ENCODE measurements at places on chromosomes 2 and 18.

DNA sequence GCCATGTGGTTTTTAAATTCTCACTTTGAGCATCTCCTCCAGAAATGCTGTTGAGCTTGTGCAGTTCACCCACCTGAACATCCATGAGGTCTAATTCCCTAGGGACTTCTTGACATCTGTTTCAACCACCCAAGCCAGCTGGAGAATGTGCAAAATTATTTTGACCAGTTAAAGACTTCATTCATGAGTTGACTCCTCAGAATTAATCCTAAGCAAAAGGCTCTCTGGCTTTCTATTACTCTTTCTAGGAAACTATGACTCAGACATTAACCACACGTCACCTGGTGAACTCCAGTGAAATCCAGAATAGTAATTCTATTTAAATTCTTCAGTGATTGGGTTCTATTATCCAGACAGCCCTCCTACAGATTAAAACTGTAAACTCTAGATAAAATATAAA lies 247.5 kb downstream of the NBAS start:
- DNase-seq = no peak

GRCh38 chr18:44123743-44124142 lies 556.9 kb upstream of the SETBP1 start:
- DNase-seq = no peak

GRCh38 chr18:27184115-27185024 lies 738 bp downstream of the CHST9 start:
- no peak for DNase-seq

DNA sequence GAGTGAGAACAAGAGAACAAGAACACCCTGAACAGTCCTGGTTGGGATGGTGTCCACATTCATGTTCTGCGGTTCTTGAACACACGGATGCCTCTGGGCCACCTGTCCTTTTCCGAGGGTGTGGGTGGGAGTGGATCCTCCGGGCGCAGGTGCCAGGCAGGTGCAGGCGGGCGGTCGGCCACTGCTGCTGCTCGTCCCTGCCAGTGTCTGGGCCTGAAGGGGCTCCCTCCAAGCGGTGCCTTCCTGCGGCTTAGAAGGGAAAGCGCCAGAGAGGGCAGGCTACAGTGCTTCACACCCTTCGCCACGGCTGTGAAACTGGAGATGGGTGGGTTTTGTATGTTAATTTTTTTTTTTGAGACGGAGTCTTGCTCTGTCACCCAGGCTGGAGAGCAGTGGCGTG lies 8.0 kb upstream of the D2HGDH start:
- DNase-seq = no peak

DNA sequence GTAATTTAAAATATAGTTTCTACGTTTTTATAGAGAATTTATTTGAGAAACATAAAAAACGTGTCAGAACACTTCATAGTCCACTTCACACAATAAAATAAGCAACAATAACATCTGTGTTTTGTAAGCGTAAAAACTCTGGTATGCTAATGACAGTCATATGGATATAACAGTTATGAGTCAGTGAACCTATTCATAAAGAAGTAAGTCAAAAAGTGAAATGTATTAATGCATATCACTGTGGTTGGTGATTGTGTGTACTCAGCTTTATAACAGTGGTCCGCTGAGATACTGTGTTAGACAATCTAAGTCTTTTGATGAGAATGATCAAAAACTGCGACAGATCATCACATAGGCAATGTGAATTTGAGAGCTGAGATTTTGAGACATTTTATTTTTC lies 153.2 kb downstream of the WDR7 start:
- DNase-seq = no peak

- DNase-seq = no peak
Observed at GRCh38 chr18:79380816-79381806, 14.6 kb upstream of the NFATC1 start.

- no peak for DNase-seq
Observed at GRCh38 chr2:49788300-49788699, 634.0 kb upstream of the FSHR start.

GRCh38 chr2:69563021-69563420 lies 80.5 kb downstream of the AAK1 start:
- no peak for DNase-seq

- no peak for DNase-seq
Observed at GRCh38 chr2:219408631-219409030, 9.5 kb upstream of the DES start.

GRCh38 chr2:86358957-86359356 lies 21.5 kb upstream of the REEP1 start:
- no peak for DNase-seq

DNA sequence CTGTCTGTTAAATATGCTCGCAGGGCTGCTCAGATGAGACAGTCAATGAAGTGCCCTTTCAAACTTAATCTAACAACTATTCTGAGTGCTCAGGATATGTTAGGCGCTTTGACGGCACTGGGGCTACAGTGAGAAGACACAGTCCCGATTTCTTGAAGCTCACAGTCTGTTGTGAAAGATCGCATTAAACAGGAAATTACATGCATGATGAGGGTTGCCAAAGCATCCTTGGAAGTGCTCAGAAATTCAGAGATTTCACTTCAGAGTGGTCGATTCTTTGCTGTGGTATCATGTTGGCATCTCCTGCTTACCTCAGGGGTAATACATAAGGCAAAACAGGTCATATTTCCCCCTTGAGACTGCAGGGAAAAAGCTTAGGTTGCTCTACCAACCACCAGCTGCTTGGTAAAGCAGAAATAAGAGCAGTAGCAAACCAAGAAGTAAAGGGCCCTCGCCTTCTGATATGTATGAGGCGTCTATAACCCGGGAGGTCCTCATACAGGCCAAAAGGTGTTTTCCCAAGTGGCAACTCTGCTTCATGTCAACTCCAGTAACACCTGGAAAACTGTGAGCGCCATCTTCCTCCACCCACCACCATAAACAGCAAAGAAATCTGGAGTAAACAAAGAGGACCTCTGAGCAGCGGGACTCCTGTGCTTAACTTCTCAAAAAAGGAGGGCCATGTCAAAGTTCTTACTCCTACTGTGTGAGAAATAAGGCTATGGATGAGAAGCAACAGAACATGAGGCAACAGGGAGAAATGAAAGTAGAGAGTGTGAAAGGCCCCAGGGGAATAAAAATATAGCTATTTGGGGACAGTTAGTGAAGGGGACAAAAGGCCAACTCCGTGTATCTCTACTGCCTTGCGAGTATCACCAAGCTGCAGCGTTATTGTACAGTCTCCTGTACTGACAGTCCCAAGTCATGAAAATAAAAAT lies 79.3 kb downstream of the CLHC1 start:
- no peak for DNase-seq

DNA sequence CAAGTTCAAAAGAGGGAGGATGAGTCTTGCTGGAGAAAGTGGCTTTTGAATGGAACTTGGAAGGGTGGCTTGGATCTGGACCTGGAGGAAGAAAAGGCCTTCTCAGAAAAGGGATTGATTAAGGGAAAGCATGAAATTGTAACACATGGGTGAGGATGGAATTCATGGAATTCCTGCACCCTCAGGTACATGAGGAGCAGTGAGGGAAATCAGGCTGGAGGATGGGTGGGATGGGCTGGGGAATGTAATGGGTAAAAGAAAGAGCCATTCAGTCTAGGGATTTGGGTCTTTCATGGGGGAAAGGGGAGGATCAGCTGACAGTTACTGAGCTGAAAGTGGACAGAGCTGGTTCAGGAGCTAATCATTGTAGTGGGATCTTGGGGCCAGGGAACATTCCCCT lies 51.2 kb upstream of the HAAO start:
- DNase-seq = no peak

DNA sequence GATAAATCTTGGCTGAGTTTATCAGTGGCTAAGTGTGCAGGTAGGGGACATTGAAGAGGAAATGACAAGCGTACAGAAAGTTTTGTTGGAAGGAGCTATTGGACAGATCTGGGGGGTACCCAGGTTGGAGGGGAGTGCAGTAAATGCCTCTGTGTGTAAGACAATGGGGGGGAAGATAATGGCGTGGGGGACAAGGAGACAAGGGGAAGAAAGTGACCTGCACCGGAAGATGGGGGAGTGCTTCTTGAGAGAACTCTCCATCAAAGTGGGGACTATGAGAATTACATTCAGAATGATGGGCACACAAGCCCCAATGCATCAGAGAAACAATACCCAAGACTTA lies 190.0 kb downstream of the ALPK2 start:
- DNase-seq = no peak

DNA sequence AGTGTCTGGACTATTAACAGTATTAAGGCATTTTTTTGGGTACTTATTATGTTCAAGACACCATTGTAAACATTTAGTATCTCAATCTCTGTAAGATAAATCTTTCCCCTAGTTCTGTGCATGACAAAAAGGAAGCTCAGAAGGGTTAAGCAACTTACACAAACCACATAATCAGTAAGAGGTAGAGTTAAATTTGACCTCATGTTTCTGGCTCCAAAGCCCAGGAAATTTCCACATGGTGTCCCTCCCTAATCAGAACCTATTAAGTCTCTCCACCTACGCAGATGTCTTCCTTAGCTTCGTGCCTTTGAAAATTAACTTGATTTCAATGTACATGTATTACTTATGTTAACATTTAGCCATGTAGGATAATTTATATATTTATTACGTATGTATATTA lies 2.0 kb downstream of the MFSD6 start:
- no peak for DNase-seq

- no peak for DNase-seq
Observed at GRCh38 chr2:78077633-78078032, 555.5 kb upstream of the LRRTM4 start.

DNA sequence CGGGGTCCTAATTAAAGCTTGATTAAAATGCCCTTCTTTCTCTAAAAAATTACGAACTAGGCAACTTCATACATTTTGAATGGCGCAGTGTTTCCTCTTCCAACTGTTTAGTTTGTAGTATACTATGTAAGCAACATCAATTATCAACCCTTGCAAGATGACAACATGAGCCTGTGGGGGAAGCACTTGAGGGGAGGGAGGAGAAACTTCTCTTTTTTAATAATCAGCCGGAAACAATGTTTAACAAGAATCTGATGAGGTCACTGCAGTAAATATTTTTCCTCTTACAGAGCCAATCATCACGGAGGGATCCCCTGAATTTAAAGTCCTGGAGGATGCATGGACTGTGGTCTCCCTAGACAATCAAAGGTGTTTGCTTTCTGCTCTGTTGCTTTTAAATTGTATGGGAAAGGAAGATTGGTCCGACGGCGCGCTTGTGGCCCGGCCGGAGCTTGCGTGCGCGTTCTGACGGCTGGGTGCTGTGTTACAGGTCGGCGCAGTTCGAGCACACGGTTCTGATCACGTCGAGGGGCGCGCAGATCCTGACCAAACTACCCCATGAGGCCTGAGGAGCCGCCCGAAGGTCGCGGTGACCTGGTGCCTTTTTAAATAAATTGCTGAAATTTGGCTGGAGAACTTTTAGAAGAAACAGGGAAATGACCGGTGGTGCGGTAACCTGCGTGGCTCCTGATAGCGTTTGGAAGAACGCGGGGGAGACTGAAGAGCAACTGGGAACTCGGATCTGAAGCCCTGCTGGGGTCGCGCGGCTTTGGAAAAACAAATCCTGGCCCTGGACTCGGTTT lies 5.3 kb upstream of the DLX1 start:
- no peak for DNase-seq

DNA sequence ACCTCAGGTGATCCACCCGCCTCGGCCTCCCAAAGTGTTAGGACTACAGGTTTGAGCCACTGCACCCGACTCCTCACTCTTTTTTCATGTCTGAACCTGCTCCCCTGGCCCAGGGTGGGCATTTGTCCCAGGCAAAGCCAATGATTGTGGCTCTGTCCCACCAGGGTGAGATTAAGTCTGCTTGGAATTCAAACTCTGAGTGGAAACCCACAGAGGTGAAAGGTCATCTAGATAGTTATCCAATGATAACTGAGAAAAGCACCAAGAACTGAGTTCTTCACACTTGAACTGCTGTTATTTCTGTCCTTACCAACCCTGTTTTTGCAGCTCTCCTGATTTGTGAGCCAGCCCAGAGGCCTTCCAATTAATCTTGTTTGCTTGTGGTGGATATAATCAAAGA lies 62.4 kb upstream of the ACVR1 start:
- no peak for DNase-seq

DNA sequence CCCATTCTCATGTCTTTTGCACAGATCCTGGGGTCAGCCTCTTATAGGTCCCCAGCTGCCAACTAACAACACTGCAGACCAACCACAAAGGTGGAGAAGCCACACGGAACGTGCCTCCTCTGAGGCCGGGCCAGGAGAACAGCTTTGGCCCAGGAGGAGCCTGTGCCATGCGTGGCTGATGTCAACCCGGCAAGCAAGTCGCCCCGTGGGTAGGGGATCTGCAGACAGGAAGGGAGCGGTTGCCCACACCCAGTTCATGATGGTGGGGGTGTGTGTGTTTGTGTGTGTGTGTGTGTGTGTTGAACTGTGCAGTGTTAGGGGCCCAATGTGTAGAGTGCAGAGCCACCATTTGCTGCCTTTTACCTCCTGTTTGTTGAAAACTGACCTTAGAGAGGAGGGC lies 2.4 kb upstream of the CLEC4F start:
- DNase-seq = no peak

DNA sequence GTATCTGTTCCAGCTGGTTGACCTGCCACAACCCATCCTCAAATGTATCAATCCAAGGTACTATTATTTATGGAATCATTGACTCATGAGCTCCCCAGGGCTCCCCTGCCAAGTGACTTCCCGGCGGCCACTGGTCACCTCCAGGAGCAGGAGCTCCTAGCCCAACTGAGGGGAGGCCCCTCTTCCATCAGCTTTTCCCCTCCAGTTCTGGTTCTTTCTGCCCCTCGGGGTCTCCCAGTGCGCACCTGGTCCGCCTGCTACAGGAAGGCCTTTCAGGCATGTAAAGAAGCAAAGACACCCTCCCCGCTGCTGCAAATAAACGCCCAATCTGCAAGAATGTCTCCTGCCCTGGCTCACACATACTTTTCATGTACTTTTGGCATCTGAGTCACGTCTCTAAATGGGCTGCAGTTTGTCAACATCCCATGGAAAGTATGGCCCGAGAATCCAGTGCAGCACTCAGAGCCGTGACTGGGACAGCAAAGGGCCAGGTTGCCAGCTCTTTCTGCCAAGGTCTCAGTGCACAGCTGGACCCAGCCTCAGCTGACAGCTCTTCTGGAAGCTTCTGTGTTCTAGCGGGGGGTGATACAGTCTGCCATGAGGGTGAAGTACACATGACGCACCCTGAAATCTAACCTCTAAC lies 41.4 kb downstream of the KLHL29 start:
- DNase-seq = no peak

DNA sequence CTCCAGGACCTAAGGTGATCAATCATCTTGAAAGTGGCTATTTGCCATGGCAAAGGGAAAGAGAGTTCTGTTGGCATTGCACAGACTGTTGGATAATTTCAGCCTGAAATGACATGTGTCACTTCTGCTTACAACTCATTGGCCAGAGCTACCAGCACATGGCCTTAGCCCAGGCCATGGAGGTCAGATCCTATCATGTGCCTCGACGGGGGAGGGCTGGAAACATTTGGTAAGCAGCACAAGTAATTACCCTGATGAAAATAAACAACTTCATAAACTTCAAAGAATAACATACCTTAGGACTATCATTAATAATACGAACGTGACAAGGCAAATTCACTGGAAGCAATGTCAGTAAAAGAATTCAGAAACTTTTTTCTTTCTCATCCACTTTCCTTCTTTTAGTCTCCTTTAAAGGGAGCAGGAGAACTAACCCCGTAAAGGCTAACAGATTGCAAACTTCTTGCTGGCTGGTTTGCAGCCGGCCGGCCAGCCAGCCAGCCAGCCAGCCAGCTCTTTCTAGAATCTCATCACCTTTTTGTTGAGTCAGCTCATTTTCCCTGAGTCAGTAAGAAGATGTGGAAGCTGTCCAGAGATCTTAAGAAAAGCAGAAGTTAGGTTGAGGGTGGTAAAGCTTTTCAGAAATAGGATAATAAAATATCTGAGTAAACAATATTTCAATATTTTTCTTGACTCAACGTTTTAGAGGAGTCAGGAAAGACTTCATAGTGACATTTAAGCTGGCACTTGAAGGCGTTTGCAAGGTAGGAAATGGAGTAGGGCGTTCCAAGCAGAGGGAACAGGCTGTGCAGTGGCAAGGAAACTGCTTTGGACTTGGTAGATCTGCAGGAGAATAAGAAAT lies 31.9 kb downstream of the CNRIP1 start:
- no peak for DNase-seq
